GDM1 (cell line): ENCODE measurements at places on chromosomes 16 and 17.

GRCh38 chr17:81804559-81805399 lies 829 bp downstream of the GCGR start:
- no peak for DNase-seq

- no peak for DNase-seq
These were observed 5.1 kb downstream of the INPP5K start for GRCh38 chr17:1511290-1511689.

- no peak for DNase-seq
These were observed 35.2 kb downstream of the SLFN11 start for GRCh38 chr17:35338230-35338629.

DNA sequence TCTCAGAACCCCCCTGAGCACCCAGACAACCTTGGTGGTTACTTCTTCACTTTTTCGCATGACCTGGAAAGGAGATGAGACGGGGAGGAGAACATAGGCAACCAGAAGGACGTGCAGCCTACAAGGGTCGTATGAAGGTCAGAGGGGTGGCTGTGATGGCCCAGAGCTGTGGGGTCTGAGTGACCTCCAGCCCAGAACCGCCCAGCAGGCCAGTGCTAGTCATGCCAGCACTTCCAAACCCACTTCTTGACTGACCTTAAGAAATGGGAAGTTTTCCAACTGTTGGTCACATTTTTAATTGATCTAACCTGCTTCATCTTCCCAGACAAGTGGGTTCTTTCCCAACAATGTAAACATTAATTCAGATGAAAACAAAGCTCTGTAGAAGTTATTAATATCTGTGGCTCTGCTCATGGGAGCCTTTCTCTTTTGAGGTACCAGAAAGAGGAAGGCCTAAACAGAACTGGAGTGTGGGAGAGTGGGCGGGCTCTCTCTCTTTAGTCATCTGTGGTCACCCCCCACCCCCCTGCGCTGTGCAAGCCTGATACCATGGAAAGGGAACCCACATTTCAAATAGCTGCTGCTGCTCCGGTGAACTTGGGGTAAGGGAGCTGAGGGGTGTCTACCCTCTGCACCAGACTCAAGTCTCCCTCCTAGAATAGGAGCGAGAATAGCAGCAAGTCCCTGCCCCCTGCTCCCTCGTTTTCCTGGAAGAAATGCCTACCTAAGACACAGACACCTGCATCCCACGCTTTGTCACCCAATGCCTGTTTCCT lies 101.6 kb downstream of the RAB11FIP4 start:
- peak; percentile 62 for DNase-seq

- no peak for DNase-seq
These were observed 119.5 kb downstream of the MSI2 start for GRCh38 chr17:57375770-57376225.

DNA sequence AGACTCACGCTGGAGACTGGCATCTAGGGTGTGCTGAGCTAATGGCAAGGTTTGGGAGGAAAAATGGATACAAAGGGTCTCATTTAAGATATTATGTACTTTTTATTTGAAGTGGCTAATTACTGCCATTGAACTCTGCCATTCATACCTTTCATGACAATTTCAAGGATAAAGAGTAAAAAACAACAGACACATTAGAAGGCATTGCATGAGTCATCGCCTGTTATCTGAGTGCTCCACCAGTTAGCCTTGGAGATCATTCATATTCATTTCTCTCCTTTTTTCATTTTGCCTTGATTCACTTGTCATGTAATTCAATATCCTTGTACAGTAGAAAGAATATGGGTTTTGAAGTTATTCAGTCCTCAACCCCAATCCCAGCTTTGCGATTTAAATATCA lies 109.5 kb downstream of the CDH8 start:
- DNase-seq = no peak
